ENCODE measurements at places on chromosomes 11 and 22.

GRCh38 chr11:75212411-75212810, 28.2 kb upstream of the TPBGL start:
- DNase-seq: no peak

GRCh38 chr11:74333193-74333592, 21.8 kb upstream of the P4HA3 start:
- DNase-seq: no peak

DNA sequence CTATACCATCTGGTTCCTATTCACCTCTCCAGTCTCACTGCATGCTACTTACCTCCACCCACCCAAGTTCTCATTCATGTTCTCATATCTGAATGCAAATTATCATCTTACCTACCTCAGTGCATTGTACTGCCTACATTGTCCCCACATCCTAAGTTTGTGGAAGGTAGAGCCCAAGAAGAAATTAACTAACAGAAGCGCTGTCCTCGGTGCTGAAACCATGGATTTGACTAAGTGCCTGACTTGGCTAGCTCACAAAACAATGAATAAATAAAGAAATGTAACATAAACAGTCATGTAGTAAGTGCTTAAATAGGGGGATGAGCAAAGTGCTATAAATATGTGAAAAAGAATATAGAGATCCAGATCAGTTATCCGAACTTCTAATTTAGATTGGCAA, 63.2 kb downstream of the GRIA4 start:
- no peak for DNase-seq

GRCh38 chr11:126421271-126421671, 65.8 kb downstream of the ST3GAL4 start:
- no peak for DNase-seq

DNA sequence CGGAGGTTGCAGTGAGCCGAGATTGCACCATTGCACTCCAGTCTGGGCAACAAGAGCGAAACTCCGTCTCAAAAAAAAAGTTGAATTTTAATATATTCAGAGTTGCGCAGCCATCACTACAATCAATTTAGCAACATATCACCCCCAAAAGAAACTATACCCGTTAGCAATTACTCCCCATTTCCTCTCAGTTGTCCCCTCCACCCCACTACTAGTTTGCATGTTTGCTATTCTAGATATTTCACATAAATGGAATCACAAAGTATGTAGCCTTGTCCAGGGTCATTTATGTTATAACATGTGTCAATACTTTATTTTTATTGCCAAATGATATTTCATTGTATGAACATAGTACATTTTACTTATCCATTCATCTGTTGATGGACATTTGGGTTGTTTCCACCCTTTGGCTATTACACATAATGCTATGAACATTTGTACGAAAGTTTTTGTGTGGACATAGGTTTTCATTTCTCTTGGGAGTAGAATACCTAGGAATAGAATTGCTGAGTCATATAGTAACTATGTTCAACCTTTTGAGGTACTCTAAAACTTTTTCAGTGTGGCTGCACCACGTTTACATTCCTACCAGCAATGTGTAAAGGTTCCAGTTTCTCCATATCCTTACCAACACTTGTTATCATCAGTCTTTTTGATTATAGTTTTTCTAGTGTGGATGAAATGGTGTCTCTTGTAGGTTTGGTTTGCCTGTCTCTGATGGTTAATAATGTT, 2.2 kb downstream of the ZNF143 start:
- DNase-seq: no peak

GRCh38 chr11:95922099-95922498, 1.8 kb downstream of the MTMR2 start:
- DNase-seq: no peak

GRCh38 chr11:108891143-108891542, 226.3 kb downstream of the DDX10 start:
- no peak for DNase-seq

GRCh38 chr22:17303840-17304779, 65.2 kb upstream of the CECR2 start:
- DNase-seq: no peak

DNA sequence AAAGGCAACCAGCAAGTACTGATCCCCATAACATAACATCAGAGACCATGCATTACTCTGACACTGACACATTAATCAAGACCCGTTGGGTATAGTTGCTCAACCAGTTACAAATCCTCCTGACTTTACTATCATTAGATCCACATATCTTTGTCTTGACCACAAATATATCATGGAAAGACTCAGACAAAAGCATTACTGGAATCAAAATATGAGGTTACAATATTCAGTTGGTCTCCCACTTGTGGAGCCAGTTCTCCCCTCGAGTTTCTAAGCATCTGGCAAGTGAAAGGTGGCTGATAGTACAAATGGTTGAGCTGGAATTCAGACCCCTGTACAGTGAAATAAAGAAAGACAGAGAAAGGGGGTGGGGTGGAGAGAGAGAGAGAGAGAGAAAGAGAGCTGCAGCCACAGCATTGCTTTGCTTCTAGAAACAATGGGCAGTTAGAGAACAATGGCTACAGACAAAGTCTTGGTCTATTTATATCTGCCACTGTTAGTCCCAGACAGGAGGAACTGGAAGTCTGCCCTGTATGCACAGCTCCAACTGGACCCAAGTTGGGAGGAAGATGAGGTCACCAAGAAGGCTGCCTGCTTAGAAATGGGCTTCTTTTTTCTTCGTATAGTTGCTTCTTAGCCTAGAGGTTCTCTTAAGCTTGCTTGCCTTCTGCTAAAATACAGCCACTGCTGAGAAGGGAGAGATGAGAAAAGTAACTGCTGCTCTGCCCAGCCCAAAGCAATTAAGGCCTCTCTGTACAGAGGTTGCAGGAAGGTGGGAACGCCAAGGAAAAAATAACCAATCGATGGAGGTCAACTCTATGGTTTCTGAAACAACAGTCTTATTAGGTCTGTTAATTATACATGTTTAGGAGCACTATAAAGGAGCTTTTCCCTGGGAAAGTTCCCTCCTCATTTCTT, 85.5 kb downstream of the ETS1 start:
- no peak for DNase-seq

GRCh38 chr22:16949561-16949960, 58.5 kb downstream of the GAB4 start:
- DNase-seq: no peak

- peak; percentile 7 for DNase-seq
These were observed 28.3 kb upstream of the WNT11 start for GRCh38 chr11:76234416-76235232.

- DNase-seq: no peak
These were observed 96.2 kb downstream of the LARGE2 start for GRCh38 chr11:46018651-46019050.

GRCh38 chr11:70230151-70230839, 27.2 kb downstream of the FADD start:
- no peak for DNase-seq

DNA sequence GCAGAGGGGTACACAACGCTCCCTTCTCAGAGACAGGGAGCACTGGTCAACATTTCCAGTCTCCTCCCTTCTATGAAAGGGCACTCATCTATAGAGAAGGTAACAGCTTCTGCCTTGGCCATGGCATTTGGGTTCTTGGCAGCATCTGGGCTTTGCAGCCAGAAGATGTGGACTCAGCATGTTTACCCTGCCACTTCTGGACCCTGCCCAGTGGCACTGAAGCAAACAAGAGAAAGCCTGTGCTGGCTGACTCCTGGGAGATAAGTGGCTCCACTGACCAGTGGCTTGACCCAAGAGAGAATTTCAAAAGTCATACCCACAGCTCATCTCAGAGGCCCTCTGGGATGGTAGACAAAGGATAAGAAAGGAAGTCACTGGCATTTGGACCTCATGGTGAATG, 8.0 kb downstream of the CSNK2A3 start:
- no peak for DNase-seq

DNA sequence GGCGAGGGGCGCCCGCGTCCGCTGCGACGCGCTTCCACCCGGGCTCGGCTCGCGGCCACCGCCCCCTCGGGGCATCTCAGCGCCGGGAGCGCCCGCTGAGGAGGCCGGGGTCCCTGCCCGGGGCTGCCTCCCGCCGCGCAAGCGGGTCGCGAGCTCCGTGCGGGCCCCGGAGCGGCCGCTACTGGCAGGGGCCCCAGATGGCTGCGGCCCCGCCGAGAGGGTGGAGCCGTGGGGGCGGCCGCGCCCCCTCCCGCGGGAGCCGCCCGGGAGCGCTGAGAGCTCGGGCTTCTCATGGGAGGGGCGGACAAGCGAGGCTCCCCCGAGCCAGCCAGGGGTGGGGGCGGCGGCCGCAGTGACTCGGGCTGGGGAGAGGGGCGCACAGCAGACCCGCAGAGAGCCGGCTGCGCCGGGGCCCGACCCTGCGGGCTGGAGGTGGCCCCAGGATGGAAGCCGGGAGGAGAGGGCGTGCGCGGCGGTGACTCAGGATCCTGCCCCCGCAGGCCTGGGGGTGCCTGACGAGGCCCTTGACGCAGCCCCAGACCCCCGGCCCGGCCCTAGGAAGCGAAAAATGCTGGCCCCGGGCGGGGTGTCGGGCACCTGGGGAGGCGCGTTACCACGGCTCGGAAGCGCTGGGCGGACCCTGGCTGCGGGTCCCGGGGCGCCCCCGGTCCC, 603 bp upstream of the ZFTA start:
- DNase-seq: no peak

DNA sequence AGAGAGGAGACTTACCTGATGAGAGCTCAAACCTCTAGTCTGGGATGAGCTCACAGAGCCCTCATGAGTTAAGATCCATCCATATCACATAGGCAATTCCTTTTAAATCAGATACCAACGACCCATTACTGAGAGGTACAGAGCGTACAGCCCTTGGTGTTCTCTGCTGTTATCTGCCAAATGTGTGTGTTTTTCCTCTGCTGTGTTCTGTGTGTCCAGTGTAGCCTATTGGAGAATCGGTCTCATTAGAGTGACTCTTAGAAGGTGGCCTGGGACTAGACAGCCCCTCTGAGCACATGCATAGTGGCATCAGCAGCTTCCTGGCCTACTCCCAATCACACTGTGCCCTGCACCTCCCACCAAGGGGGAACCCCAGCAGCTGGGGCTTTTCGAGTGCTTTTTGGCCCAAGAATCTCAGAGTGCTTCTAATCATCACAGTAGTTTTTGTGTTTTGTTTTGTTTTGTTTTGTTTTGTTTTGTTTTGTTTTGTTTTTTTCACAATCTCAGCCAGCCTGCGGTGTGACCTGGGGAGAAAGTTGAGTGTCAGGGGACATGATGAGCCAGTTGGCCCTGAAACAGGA, 25.4 kb downstream of the TP53AIP1 start:
- no peak for DNase-seq

GRCh38 chr11:102572554-102573220, 42.1 kb upstream of the MMP7 start:
- no peak for DNase-seq

DNA sequence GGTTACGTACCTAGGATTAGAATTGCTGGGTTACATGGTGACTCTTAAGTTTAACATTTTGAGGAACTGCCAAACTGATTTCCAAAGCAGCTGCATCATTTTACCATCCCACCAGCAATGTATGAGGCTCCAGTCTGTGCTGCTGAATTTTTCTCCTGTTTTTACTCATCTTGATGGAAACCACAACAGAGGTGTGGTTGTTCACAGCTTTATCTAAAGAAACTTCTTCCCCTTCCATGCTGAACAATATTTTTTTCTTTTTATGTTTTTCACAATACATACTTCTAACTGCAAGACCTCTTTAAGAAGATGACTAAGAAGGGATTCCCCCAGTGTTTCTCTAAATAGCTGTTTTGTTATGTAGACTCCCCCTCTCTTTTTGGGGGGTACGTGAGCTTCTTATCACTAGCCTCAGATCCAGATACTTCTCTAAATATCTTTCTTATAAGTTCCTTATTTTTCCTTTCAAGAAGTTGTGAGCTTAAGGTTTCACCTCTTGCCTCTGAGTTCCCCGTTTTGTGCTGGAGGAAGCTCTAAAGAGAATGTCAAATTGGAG, 24.0 kb downstream of the TCP11L1 start:
- DNase-seq: no peak

DNA sequence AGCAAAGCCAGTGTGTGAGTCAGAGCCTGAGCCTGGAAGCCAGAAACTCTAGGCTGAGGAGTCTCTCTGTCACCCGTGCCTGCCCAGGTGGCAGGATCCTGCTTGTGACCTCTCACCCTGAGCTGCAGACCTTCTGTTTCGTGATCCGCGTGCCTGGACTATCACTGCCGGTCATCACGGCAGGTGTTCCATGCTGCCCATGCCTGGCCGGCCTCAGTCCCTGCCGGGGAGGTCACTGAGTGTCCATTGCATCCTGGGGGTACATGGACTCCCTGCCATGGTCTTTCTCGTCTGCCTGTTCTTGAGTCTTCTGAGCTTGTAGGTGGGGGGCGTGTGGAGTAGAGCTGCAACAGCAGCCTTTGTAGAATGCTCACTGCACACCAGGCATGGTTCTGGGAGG, 1032.4 kb downstream of the TBC1D22A start:
- DNase-seq: no peak

DNA sequence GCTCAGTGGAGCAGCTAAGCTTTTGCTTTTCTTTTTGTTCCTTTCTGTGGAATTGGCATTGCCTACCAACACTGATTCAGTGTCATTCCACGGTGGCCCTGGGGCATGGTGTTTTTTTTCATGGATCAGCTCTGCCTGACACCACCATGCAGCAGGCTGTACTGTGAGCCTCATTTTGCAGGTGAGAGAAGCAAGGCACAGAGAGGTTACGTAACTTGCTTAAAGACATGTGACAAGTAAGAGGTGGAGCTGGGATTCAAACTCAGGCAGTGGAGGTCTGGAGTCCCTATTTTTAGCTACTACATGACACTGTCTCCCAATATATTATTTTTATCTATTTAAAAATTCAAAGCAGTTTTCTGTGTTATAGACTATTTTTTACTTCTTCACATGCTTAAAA, 44.4 kb downstream of the APOL3 start:
- DNase-seq: no peak

GRCh38 chr11:37642296-37642695, 1044.3 kb upstream of the RAG2 start:
- DNase-seq: no peak

- DNase-seq: no peak
These were observed 32.4 kb downstream of the KCNQ1 start for GRCh38 chr11:2477254-2477653.

- no peak for DNase-seq
These were observed 40.7 kb upstream of the RTL6 start for GRCh38 chr22:44538518-44539315.

GRCh38 chr22:46969491-46969890, 207.0 kb downstream of the TBC1D22A start:
- no peak for DNase-seq

DNA sequence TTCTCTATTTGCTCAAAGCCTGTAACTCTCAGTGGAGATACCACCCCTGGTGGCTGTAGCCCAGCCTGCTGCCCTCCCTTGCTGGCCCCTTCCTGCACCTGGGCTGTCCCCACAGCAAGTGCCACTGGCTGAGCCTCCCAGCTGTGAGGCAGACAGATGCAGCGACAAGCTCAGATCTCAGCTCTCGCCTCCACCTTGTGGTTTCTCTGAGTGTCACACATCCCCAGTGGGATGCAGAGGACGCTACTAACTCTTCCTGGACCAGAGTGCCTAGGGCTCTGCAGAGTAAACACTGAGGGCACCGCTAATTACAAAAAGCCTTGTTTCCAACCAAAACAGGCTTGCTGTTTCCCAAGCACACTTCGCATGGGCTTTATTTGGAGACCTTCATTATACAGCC, 8.9 kb downstream of the YPEL1 start:
- DNase-seq: no peak

GRCh38 chr11:21323617-21324016, 654.2 kb downstream of the NELL1 start:
- DNase-seq: no peak

Measured in stimulated activated CD8-positive, alpha-beta memory T cell treated with anti-CD3 and anti-CD28 coated beads, Interleukin-15, amount 100 ng/mL, for 24 hours (primary cell).